ENCODE measurements at places on chromosomes 5 and 9.

- no peak for DNase-seq
Measured at GRCh38 chr5:142235050-142235797, 89.6 kb downstream of the SPRY4 start.

GRCh38 chr5:69130241-69130640 lies 36.4 kb downstream of the SLC30A5 start:
- DNase-seq, result no peak

DNA sequence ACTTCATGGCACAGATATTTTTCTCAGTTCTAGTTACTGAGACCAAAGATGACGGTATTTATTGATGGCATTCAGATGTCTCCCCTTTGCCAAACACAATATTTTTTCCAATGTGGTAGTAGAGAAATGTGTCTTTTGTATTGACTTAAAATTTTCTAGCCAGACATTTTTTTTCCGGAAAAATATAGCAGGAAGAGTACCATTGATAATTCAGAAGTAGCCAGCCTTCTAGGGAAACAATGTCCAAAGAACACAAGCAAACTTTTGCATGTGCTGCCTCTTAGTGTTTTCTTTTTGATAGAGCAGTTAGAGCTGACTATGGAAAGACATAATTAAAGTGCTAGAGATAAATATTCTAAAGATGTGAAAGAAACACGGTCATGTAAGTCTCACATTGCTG lies 231.4 kb downstream of the MARCHF11 start:
- DNase-seq, result no peak

DNA sequence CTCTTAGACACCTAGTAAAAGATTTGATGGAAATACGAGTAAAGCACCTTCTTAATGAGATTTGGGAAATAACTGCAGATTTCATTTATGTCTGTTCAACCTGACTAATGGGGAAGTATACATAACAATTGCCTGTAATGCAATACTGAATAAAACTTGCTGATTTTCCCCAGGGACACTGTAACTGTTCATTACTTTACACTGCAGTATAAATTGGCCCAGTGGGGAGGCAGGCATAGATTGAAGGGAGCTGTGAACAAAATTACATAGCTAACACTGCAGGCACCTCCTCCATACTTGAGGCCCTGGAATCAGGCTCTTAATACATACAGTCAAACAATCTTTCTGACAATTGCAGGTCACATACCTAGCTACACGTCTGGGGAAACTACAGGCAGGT lies 216.2 kb downstream of the PTPRD start:
- no peak for DNase-seq

- DNase-seq, result no peak
Measured at GRCh38 chr9:78253285-78253684, 17.4 kb downstream of the CEP78 start.

- DNase-seq, result no peak
Measured at GRCh38 chr9:15642369-15642962, 89.6 kb downstream of the CCDC171 start.

GRCh38 chr9:128370367-128370751 lies 815 bp upstream of the URM1 start:
- no peak for DNase-seq

DNA sequence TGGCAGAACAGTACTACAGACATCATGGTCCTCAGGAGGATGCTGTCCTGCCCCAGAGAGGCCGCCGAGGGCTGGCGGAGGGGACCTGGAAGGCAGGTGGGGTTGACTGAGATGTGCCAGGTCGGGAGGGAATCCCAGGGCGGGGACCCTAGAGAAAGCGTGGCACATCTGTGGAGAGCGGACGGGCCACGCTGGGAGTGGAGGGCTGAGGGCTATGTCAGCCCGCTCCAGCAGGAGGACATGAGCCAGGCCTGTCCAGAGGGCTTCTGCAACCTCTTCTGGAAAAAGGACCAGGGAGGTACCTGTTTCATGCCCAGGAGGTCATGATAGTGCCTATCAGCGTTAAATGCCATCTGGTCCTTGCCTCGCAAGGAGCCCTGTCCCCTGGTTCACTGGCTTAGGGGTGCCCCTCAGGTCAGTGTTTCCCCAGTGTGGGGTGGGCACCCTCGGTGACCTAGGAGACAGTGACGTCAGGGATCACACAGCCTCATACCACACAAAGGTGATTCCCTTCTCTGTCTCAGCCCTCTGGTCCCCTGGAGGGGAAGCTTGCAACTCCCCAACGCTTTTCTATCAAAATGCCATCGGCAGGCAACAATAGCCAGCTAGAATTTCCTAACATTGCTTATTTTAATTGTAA lies 103.6 kb upstream of the IER5L start:
- DNase-seq, result no peak

GRCh38 chr5:28766565-28767158 lies 1728.3 kb upstream of the CDH9 start:
- DNase-seq, result no peak

- no peak for DNase-seq
Measured at GRCh38 chr5:1844708-1845436, 37.9 kb downstream of the IRX4 start.

DNA sequence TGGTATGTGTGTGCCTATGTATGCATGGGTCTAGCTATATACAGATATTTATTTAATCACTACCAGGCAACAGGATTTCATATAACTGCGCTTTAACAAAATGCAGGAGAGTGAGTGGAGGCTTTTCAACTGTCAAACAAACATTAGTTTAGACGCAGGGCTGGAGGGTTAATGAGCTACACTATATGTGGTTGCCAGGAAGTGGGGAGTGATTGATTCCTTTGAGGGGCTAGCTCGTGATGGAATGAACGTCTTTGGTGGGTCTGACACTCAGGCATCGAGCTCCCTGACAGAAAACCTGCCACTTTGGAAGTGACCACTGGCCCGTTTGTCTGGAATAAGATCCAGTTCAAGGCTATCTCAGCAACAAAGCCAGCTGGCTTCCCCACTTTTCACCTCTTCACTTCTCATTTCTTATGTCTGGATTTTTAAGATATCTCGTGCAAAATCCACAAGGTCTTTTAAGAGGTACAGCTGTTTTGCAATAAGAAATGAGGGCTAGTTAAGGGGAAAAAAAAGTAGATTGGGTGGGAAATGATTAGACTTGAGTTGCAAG lies 78.0 kb downstream of the CFAP77 start:
- DNase-seq, result no peak

DNA sequence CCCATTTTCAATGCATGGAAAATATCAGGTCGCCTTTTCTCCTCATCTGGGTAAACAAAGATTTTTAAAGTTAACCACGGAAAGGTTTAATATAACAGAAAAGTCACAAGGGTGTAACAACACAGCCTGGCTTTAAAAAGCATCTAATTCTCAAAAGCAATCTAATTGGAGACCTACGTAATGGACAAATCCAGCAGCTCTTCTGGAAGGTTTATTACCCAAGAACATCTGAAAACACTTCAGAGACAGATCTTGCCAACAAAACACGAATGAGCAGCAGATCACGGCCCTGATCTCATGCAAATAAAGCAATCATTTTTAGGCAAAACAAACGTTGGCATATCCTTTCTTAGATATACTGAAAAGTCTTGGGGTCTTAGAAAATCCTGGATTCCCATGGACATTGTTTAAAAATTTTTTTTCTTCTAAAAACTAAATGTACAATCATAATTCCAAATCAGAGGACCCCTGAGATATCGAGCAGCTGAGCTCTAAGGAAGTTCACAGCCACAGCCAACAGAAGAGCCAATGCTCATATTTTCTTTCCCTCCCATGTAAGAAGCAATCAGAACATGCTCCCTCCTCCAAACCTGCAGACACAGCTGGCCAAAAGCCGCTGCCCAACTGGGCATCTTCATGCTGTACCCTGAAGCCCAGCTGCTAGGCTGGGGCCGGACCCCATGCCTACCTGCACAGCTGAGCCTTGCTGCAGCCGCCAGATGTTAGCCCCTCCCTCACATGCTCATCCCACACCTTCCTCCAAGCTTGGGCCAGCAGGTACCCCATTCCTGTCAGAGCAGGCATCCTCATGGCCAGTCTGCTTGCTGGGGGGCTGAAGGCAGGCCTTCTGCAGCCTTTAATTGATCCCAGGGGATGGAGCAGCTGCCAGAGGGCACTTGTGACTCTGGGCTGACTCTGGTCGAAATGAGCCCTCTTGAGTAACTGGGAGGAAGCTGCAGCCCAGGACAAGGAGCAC lies 11.2 kb downstream of the ANKS6 start:
- no peak for DNase-seq

DNA sequence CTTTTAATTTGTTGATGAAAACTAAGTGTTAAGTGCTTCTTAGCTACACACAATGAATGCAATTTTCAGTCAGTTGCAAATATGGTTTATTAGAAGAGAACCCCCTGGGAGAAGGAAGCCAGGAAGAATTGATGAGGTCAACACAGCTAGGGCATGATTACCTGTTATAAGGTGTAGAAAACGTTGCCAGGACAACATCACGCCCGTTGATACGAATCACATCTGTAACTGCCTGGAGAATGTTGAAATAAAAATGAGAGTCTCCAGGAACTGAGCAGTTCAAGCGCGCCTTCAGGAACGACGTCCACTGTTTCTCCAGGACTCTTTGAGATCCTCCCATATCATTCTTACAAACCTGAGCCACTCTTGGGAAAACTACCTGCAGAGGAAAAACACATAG lies 88.0 kb downstream of the SEMA6A start:
- DNase-seq, result no peak

DNA sequence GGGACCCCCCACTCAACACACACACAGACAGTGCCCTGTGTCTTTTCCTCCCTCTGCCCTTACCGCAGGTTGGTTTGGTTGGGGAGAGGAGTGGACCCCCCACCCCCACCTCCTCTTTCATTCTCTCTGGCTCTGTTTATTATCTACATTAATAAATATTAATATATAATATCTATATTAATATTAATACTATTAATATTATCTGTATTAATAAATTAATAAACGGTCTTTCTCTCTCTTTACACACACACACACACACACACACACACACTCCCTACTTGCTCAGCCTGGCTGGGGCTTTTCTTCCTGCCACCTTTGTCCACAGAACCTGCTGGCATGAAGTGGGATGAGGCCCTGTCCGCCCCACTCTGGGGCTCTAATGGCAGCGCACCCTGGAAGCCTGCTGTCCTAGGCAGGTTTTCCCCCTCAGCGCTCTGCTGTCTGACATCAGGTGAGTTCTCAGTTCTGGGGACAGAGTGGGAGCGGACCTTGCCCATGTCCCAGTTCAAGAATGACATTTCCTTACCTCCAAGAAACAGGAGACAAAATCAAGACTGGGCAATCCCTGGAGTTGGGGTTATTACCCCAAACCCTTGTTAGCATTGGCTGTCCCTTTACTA lies 10.5 kb upstream of the SMIM32 start:
- DNase-seq, result no peak

DNA sequence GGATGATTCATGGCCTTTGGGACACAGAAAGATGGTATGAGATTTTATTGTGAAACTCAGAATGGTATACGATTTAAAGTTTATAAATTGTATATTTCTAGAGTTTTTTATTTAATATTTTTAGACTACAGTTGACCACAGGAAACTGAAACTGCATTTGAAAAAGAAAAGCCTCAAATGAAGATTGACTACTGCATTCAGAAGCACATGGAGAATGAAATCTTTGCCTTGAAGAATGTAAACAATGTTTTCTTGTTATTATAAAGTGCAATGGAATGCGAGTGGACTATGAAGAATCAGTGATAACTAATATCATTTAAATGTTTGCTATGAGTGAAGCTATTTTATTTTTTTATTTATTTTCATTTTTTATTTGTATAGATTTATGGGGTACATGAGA lies 169.1 kb upstream of the CDH18 start:
- DNase-seq, result no peak

- DNase-seq, result no peak
Measured at GRCh38 chr9:32398207-32398606, 13.8 kb downstream of the ACO1 start.

DNA sequence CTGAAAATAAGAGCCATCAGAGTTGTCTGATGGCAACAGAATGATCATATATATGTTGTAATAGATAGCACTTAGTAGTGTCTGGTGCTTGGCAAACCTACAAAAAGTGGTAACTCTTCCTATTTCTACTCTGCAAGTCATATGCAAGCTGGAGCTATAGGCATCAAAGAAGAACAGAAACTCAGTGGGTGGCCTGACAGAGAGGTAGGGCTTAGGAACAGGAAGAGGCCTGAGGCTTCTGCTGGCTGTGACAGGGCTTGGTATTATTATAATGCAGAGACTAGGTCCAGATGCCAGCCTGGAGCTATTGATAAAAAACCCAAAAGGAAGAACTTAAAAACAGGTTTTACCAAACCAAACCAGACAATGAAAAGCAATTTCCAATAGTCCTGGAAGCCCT lies 4.4 kb upstream of the DIAPH1 start:
- no peak for DNase-seq

DNA sequence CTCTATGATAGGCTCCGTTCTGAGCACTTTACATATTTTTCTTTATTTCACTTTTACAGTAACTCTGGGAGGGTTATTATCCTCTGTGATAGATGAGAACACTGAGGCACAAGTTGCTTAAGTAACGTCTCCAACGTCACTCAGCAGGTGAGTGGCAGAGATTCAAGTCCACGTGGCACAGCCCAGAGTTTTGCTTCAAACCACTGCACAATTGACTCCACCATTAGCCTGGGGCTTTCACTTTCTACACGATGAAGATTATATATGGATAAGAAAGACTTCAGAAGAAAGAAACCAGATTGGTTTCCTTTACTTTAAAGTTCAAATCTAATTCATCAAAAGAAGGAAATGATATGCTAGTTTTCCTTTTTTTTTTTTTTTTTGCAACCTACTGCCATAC lies 245.9 kb downstream of the SYK start:
- no peak for DNase-seq

DNA sequence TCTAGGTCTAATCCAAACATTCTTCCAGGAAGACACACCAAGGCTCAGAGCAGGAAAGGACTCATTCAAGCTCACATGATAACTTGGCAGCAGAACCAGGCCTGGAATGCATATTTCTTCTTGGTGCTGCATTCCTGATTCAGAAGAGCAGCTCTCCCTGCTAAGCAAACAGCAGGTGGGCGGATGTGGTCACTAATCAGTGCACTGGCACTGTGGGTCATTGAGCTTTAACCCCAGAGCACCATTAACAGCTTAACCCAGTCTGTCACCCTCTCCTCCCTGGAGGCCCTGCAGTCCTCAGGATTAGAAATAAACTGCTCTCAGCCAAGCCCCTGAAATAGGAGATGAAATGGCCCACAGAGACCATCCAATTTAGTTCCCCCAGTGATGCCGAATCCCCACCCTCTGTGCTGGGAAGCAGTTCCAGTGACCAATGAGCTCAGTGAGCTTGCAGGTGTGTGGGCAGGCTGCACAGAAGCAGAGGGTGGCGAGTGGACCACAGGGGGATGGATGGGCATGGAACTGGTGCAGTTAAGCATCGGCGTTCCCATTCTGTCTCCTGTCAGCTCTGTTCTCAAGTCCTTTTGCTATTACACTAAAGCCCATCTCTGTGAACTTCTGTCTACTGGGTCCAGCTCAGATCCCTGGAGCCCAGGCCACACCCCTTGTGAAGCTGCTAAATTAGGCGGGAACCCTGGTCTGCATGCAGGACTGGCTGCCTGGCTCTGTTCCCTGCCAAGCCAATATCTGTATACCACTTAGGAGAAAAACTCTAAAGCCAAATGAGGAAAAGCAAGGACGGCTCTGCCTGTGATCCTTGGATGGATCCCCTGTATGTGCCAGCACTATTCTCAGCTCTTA lies 16.6 kb upstream of the MEGF9 start:
- no peak for DNase-seq
